ENCODE measurements at places on chromosomes 12 and 14. TPM values are rescaled to one million over a fixed set of nuclear protein-coding genes. Genes with fewer than 3 reads are reported as not detected.

The AICDA gene
- total RNA-seq = not detected

The NOC4L gene
- total RNA-seq = 38.0 TPM

The RASSF8 gene
- total RNA-seq = 1.5 TPM

The SCNN1A gene
- total RNA-seq = 0.49 TPM

The SLC16A7 gene
- 18.3 TPM for total RNA-seq

The RNF34 gene
- 102 TPM for total RNA-seq

The GSG1 gene
- total RNA-seq = not detected

The WNT5B gene
- 0.70 TPM for total RNA-seq

The TAS2R8 gene
- not detected for total RNA-seq

The TDRD9 gene
- 1.1 TPM for total RNA-seq

The TMCC3 gene
- 0.33 TPM for total RNA-seq

The TROAP gene
- total RNA-seq = 89.5 TPM

The DIO3 gene
- total RNA-seq = not detected

The DBX2 gene
- not detected for total RNA-seq

The PPM1A gene
- 44.0 TPM for total RNA-seq

The KRT8 gene
- 0.26 TPM for total RNA-seq

The A2M gene
- not detected for total RNA-seq

The CLEC1A gene
- not detected for total RNA-seq

The BCL11B gene
- total RNA-seq = 66.2 TPM

The ASPG gene
- total RNA-seq = not detected

The MEG3 gene
- total RNA-seq = not detected

The KRT74 gene
- total RNA-seq = not detected
